GM23248 (cell line): ENCODE measurements at places on chromosomes 16 and 17. TPM values are rescaled to one million over a fixed set of nuclear protein-coding genes. Genes with fewer than 3 reads are reported as not detected.

- no peak for DNase-seq
Measured at GRCh38 chr17:39813631-39814030, 50.5 kb downstream of the IKZF3 start.

- DNase-seq = no peak
Measured at GRCh38 chr17:44074911-44075285, 4.4 kb downstream of the G6PC3 start.

ACSM3 gene
- polyA plus RNA-seq = 0.60 and 1.7 TPM in 2 replicates

GLP2R gene
- not detected in 2 replicates for polyA plus RNA-seq

DNA sequence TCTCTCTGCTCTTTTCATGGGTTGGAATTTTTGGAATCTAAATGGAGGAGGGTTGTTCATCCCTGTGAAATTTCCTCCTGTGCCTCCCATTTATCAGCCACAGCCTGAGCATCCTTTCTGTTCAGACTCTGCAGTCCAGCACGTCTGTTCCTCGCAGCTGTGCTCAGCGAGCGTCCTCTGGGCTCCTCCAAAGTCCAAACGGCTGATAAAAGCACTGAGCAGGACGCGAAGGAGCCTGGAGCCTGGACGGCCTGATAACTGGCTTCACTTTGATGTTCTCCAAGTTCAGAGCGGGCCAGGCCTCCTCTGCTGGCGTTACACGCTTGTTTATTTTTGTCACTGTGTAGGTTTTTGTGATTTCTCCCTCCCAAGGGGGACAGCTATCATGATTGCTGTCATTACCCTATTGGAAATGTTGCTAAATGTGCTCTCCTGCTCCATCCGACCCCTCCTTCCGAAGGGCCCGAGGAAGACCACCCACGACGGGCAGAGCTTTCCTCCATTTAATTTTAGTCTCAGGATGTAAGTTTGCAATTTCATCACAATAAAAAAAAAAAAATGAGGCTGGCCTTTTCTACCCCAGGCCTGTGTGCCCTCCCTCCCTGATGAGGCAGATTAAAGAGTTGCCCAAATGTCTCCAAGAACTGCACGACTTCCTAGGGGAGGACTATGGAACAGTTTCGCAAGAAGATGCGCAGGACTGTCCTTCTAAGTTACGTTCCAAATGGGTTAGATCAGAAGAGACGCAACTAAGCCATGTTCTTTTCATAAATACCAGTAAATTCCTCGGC is 290.5 kb upstream of the FOXF1 start:
- DNase-seq = no peak

- DNase-seq = no peak
Measured at GRCh38 chr16:56919099-56919800, 12.7 kb upstream of the HERPUD1 start.

DNA sequence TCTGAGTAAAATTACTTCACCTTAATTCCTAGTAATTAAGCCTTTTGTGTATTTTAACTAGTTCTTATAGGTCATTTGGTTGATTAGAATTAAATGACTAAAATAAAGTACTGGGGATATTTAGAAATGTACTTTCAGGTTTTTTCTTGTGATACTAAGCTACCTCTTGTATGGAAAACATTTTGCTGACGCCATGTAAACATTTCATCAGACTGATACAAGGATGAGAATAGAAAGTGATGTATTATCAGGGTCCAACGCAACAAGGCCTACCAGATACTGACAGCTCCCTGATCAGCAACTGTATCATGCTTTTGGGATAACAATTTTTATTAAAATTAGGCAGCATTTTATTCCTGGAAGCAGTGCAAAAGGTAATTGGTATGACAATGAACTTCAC is 1.7 kb downstream of the SMARCE1 start:
- DNase-seq = peak; percentile 13

GRCh38 chr17:18246880-18247612 is 11.5 kb downstream of the FLII start:
- DNase-seq = peak; percentile 63
